ENCODE measurements at places on chromosomes 7 and 10.

DNA sequence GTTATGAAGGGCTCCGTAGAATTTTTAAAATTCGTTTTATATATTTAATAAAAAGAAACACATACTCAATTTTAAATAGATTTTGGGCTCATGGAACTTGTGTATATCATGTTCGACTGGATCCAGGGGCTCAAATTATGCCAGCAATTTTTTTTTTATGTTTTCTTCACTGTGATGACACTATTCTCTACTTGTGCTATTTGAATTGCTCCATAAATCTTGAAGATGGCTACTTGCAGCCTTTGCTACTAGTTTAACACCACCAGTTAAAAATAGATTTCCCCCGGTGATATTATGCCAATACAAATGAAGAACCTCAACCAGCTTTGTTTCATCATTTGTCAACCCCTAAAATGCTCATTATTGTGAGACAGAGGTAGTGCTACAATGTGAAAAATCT lies 933.2 kb downstream of the IPMK start:
- DNase-seq, result no peak

GRCh38 chr7:70566671-70567070 lies 565.3 kb upstream of the GALNT17 start:
- DNase-seq, result no peak

DNA sequence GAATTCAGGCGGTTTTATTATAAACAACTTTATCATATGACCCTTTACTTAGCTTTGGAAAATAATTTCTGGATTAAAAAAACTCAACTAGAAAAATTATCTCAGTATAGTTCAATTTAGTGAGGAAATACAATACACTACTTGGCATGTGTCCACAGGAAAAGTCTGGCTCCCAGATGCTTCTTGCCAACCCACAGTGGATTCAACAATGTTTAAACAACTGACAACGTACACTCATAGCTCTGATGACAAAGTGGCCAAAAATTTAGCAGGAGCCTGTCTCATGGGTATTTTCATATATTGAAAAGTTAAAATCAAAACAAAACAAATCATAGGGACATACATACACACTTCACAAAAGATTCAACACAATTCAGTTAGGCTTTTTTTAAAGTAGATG lies 158.8 kb downstream of the SKAP2 start:
- DNase-seq, result no peak

DNA sequence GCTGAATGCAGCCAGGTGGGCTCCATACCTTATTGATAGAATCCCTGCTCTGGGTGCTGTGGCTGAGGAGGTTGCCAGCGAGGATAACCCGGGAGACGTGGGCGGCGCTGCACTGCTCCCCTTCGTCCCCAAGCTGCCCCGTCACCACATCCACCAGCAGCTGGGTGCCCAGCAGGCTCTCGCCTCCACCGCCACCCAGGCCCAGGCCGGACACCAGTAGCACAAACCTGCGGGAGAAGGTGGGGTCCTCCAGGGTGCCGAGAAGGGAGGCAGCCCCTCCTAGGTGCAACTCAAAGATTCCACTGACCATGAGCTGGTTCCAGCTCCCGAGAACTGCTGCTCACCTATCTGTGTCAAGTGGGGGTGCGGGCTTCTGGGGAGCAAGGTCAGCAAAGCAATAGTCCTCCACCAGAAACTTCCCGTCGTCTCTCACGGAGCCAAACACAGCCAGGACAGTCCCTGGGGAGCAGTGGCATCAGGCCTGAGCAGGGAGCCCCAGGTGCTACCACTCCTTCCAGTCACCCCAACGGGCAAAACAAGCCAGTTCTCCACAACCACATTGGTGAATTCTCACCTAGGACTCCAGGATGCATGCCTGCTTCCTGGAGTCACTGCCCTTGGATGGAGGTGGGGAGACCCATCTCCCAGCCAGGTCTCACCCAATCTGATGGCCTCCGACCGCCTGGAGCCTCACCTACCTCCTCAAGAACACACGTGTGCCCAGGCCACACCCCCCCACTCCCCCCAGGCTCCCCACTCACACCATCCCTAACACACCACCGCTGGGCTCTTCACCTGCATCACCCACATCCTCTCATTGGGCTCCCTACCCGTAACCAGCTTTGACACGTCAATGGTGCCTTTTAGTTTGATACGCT lies 6.3 kb downstream of the POLD2 start:
- no peak for DNase-seq

DNA sequence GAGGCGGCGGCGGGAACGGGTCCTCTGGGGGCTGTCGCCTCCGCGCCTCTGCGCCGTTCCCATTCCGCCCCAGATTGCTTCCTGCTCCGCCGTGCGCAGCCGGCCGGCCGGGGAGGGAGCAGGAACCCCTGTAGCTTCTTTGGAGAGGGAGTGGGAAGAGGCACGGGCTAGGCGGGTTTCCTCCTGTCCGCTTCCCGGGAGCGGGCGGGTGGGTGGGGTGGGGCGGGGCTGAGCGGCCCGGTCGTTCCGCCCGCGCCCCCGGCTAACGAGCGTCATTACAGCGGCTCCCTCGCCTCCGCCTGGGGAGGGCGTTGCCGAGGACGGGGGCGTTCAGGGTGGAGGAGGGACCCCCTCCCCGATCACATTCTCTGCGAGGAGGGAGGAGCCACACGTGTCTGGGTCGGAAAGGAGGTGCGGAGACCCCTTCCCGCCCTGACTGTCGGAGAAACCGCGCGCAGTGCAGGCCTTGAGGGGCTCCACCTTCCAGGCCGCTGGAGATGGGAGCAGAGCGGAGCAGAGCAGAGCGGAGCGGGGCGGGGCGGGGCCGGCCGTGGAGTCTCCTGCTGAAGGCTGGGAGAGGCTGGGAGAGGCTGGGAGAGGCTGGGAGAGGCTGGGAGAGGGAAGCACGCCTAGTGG lies 39.7 kb downstream of the AGAP3 start:
- no peak for DNase-seq

DNA sequence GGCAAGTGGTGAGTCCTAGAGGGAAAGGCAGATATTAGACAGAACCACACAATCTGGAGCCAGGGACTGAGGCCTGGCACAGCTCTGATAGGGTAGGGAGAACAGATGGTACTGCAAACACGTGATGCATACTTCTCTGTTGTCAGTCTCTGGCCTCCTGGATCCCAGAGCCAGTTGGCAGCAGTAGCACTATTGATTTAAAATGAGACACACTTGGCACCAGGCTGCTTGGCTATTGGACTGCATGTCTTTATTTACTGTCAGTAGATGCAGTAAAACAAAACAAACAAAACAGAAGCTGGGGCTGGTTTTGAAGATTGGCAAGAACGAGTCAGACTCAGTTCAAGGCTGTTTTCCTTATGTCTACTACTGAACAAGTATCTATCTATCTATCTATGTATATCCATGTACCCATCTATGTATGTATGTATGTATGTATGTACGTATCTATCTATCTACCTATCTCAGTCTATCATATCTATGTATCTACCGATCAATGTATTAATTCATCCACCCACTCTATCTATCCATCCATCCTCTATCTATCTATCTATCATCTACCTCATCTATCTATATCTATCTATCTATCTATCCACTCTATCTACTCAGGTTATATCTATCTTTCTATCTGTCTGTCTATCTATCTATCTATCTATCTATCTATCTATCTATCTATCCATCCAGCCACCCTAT lies 23.4 kb upstream of the MGAM2 start:
- DNase-seq, result no peak

DNA sequence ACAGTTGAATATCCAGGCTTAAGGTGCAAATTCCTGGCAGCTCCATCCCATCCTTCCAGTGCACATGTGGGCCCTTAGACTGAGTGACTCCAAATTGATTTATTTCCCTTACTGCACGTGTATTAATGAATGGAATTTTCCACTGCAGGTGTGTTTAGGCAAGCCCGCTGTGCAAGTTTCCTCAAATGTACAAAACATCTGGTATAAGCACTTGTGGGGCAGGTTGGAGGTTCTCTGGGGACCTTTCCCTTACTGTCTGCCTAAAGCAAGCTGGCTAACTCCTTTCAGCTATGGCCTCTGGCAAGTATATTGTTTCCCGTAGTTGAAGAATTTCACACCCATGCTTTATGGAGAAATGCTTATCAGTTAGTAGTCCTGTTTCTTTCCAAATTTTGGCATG lies 25.3 kb upstream of the GIMAP6 start:
- DNase-seq, result no peak

DNA sequence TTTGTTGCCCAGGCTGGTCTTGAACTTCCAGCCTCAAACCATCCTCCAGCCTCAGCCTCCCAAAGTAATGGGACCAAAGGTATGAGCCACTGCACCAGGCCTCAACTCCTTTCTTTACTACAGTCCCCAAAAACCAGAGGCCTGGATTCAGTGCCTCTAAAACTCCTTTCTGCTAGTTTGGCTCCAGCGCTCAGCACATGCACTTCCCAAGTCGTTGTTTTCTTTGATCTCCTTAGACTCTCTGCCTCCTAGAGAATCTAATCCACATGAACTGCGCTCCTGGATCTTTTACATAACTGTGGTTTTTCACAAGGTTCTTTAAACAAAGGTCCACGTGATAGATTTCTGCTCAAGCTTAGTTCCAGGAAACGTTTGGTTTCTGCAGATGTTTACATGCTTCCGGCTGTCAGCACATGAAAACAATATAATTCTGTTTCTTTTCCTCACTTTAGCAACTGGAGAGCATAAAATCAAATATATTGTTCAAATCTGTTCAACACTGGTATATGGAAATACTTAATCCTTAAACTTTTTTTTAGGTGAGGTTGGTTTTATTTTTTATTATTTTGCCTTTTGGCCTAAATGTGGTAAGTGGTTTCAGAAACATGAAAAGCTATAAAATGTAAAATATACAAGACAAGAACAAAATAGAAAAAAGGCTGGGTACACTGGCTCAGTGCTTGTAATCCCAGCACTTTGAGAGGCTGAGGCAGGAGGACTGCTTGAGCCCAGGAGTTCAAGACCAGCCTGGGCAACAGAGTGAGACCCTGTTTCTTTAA lies 270.5 kb upstream of the MKLN1 start:
- peak; percentile 8 for DNase-seq

- no peak for DNase-seq
Observed at GRCh38 chr10:77237120-77237519, 400.5 kb downstream of the KCNMA1 start.

GRCh38 chr10:124997306-124997705 lies 55.4 kb downstream of the ZRANB1 start:
- DNase-seq, result no peak

Data from activated CD4-positive, CD25-positive, alpha-beta regulatory T cell treated with anti-CD3 and anti-CD28 coated beads, Interleukin-2, amount 50 U/mL, for 16 hours (primary cell).